ENCODE measurements at places on chromosomes 16 and 17.

GRCh38 chr16:50830698-50831097, 88.8 kb downstream of the CYLD start:
- no peak for DNase-seq

GRCh38 chr17:28549236-28550132, 2.9 kb downstream of the UNC119 start:
- no peak for DNase-seq

DNA sequence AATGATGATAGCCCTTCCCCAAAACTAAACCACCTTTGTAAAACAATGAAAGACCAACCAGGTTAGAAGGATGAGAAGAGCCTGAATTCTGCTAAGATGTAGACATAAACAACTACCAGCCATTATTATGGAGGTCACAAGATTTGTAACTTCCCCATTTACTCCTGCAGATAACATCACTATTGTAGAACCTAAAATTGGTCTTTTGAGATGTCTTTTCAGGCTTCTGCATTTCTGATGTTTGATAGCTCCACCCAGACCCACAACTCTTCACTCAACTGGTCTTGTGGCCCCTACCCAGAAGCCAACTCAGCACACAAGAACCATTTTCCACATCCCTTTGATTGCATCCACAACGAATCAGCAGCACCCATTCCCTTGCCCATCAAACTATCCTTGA, 100.8 kb downstream of the TMEM132E start:
- no peak for DNase-seq

GRCh38 chr16:13996778-13997288, 74.3 kb upstream of the MRTFB start:
- no peak for DNase-seq

GRCh38 chr16:55322327-55322726, 1.7 kb upstream of the IRX6 start:
- DNase-seq = no peak

DNA sequence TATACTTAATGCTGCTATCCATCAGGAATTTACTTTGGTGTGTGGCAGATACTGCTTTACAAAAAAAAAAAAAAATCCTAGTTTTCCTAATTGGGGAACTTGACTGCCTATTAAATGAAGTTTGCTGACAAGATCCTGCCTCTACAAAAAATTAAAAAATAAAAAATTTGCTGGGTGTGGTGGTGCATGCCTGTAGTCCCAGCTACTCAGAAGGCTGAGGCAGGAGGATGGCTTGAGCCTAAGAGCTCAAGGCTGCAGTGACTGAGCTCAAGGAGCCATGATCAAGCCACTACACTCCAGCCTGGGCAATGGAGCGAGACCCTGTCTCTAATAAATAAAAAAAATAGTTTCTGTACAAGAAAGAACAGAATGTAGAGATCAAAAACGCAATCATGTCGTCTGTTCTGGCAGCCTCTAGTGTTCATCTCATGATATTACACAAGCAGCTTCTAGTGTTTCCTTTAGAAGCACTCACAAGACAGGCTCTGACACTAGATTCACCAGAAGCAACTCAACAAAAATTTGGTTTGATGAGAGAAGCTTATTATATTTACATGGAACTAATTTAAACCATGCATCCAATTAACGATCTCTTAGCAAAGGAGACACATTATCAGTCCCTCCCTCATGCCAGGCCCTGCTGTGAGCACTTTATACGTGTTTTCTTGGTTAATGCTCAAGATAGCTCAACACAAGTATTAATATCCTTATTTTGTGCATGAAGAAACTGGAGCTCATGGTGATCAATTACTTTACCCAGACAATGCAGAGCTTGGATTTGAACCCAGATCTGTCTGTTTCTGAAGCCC, 6.8 kb upstream of the KRTAP17-1 start:
- no peak for DNase-seq

- DNase-seq = no peak
Measured at GRCh38 chr16:16973707-16974591, 496.8 kb downstream of the XYLT1 start.

DNA sequence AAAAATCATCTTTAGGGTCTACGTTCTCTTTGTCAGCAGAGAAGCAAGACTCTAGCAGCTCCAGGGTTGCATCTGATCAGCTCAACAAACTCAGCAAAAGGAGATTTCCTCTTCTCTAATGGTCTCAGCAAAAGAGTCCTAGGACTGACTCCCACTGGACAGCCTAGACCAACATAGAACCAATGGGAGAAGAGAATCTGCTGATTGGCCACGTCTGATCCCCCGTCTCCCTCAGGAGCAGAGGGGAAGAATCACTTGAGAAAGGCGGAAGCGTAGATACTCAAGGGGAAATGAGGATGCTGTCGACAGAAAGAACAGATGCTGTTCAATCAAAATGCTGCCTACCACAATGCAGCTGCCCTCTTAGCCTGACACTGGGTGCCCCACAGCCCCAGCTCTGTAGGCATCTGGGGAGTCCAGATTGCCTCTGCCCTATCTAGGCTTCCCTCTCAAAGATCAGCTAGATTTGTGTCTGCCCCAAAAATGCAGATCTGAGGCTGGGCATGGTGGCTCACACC, 31.5 kb upstream of the EMP2 start:
- DNase-seq = no peak

DNA sequence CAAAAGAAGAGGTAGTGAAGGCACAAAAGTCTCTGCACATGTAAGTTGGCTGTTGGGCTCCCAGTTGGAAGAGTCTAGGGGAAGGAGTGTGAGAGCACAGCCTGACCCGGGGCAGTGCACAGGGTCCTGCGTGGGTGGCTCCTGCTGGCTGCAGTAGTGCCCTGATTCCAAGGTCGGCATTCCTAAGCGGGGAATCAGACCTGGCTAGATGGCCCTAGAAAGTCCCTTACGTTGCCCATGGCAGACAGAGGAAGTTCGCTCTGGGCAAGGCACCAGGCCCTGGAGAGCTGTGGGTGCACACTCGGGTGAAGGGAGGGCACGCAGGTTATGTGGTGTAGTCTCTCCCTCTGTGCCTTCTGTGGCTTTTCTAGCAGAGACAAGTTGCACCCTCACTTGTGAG, 22.8 kb upstream of the SLC5A11 start:
- no peak for DNase-seq

GRCh38 chr17:80097127-80097621, 4.2 kb upstream of the GAA start:
- DNase-seq = no peak

- DNase-seq = no peak
Measured at GRCh38 chr17:32305049-32305448, 36.9 kb downstream of the C17orf75 start.

GRCh38 chr17:42275527-42276358, 448 bp downstream of the STAT5B start:
- DNase-seq = no peak

DNA sequence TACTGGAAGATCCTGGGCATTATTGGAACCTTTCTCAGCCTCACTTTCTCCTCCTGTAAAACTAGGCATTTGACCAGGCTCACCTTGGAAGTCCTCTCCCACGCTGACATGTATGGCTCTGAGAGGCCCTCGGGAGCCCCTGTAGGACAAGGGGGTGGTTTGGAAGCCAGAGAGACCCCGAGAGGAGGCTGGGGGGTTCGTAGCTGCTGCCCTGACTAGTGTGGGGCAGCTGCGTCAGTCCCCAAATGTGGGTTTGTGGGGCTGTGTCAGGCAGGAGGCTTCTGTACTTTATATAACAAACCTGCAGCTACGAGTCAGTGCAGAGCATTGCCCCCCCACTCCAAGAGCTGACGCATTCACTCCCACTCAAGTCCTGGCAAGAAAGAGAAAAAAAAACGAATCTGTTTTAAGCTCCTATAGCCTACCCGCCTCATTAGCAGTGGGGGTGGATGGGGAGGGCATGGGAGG, 1.8 kb downstream of the CX3CL1 start:
- DNase-seq = no peak

DNA sequence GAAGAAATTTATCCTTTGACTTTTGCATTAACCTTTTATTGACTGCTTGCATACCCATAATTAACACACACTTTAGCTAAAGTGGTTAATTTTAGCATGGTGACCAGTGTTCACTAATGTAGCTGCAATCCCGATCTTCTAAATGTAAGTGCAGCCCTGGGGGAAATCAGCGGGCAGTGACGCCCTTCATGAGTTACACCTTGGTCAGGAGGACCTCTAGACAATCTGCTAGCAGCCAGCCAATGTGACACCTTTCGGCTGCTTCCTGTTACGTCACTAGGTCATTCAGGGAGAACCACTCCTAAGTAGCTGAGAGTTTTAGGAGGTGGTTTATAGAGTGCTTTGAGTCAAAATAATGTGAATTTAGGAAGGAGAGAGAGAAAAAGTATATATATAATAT, 180.5 kb downstream of the IRX3 start:
- DNase-seq = no peak

GRCh38 chr16:2490190-2491105, 15.5 kb downstream of the TBC1D24 start:
- no peak for DNase-seq

- DNase-seq = no peak
Measured at GRCh38 chr17:57939797-57940196, 15.4 kb downstream of the CUEDC1 start.

GRCh38 chr16:62194828-62195227, 158.6 kb upstream of the CDH8 start:
- no peak for DNase-seq

GRCh38 chr17:49333804-49334203, 28.2 kb downstream of the ZNF652 start:
- DNase-seq = no peak

GRCh38 chr17:72407336-72407909, 286.6 kb downstream of the SOX9 start:
- DNase-seq = no peak

DNA sequence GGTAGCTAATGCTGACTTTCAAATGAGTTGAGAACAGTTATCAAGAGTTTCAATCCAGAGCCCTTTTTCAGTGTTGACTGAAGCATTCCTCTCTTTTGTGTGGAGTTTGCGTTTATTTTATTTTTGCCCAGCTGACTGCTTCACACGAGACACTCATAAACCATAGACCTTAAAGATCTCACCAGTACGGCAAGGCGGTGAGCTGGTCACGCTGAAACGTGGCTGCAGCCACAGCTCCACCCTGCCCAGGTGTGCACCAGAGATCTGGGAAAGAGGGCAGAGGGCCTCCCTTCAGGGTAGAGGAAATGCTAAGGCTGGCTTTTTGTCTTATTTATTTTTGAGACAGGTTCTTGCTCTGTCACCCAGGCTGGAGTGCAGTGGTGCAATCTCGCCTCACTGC, 112.2 kb downstream of the AATF start:
- DNase-seq = no peak

GRCh38 chr16:63629272-63629671, 1492.6 kb downstream of the CDH11 start:
- no peak for DNase-seq

DNA sequence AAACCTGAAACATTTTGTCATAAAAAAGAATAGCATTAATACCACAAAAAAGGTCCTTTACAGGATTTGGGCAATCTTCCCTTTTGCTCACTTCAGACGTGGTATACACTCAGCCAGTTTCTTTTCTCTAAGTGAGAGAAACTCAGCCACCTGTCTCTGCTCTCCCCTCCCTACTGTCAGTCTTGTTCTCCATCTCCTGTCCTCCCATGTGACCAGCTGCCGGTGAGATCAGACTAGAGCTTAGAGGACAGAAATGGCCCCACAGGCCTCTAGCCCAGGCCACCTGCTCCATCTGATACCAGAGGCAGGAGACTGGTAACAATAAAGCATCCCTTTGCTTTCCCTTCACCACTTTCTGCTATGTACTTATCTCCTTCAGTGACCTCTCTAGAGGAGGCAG, 34.9 kb downstream of the CMC2 start:
- DNase-seq = no peak

GRCh38 chr16:75983741-75984381, 257.6 kb upstream of the CPHXL start:
- no peak for DNase-seq

GRCh38 chr17:42183741-42184711, 1.2 kb downstream of the HCRT start:
- peak; percentile 65 for DNase-seq

- DNase-seq = no peak
Measured at GRCh38 chr17:45038728-45039634, 12.5 kb downstream of the DCAKD start.

DNA sequence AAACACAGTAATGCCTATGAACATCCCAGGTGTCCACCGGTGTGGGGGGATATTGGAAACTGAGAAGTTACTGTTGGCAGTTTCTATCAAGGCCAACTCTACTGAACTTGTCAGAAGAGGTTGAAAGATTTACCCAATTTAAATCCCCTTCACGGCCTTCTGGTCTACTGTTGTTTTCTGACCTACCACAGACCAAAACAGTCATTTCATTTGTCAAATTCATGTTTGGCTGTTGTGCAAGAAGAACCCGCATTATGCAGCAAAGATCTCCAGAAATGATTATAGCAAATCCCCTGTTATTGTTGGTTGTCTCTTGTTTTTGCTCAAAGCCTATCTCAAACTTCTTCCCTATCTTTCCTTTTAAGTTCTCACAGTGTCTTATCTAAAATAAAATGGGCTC, 73.1 kb upstream of the MAF start:
- DNase-seq = no peak

DNA sequence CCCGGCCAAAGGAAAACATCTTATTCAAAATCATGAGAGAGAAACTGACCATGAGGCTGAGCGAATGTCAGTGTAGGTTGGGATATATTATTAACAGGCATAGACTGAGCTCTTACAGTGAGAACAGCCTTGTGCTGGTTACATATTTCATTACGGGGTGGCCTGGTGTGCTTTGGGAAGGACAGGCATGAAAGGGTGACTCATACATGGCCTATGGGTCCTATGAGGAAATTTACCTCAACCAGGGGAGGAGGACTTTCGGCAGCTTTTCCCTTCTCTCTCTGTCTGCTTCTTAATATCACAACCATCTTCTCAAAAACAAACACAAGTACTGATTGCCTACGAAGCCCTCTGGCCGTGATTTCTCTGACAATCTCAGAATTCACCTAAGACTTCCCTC, 579.1 kb downstream of the CDH13 start:
- DNase-seq = no peak

- no peak for DNase-seq
Measured at GRCh38 chr16:11583889-11584565, 2.7 kb downstream of the LITAF start.

DNA sequence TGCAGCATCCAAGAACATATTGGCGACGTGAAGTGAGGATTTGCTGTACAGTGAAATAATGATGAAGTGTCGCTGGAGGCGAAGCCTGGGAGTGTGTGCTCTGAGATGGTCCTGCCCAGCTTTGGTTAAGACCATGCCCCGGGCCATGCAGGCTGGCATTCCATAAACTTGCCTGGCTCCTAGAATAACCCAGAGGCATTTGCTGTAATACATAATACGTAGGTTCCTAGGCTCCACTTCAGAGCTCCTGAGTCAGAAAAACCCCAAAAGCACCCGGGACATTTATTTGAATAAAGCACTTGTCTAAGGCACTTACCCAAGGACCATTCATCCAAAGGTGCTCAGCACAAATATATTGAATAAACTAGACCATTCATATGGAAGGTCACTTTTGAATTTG, 279.3 kb downstream of the ABCC12 start:
- no peak for DNase-seq

GRCh38 chr17:68302066-68302564, 10.8 kb downstream of the ARSG start:
- DNase-seq = no peak

DNA sequence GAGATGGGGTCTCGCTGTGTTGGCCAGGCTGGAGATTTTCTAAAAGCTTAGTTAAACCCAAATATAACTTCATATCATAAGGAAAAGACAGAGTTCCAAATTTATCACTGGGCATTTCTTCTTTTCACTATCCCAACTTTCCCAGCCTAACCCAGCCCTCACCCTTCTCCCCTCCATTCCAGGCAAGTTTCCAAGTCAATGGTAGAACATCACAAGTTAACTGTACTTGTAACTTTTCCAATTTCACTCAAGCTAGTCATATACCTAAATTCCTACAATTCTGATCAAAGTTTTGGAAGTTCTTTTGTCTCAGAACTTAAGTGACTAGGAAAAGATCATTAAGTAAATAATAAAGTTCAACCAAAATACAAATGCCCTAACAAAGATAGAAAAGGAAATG, 61.2 kb downstream of the USP32 start:
- DNase-seq = no peak

All from stimulated activated CD8-positive, alpha-beta memory T cell treated with anti-CD3 and anti-CD28 coated beads, Interleukin-15, amount 100 ng/mL, for 24 hours (primary cell).